Non-pigmented ciliary epithelial cell (primary cell): ENCODE measurements at places on chromosomes 2 and 18.

DNA sequence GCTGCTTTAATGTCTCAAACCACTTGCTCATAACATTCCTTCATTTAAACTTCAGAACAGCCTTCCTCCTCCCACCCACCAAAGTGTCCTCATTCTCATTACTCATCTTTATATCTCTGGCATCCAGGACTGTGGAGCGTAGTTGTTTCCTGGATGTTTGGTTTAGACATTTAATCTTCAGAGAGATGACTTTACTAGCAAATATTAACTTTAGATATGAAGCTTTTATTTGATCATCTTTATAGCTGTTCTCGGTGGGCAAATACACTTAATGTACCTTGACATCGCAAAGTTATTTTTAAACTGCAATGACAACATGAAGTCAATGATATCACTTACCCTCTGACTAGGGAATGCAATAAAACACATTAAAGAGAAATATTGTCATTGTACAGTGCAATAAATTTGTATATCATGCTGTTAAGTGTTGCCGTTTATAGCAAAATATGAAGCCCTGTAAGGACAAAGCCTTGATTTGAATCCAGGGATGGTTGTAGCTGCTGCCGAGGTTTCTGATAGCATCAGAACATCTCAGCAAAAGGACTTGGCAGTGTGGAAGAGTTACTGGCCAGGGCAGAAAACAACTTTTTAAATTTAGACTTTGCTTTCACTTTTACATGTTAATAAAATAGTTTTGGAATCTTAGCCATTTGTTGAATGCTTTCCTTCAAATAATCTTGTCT is 4.6 kb upstream of the LAMA3 start:
- DNase-seq = peak; percentile 40

DNA sequence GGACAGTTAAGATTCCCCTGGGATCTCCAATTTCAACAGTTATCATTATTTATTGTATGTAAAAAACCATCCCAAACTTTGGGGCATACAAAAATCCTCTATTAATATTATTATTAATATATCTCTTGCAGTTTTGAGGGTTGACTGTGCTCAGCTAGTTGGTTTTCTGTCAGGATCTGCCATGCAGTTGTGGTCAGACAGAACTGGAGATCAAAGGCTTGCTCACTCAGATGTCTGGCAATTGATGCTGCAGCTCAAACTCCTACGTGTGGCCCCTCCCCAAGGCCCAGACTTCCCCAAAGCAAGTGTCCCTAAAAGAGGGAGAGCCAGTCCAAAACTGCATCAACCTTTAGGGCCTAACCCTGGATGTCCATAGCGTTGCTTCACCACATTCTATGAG is 204.7 kb downstream of the TTC32 start:
- DNase-seq = no peak

DNA sequence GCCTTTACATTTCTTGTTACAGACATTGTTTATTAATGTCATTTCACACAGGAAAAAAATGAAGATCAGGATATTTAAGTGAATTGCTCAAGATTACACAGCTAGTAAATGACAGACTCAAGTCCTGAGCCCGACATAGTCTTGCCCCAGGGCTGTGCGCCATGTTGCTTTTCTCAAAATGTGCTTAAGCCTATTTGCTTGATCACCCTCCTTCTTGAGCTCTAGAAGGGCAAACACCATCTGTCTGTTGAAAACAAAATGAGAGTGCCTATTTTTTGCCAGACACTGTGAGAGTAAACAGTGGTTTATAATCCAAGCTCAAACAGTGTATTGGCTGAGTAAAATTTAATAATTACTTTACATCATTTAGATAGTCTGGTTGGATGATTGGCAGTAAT is 34.8 kb upstream of the HNMT start:
- DNase-seq = no peak

DNA sequence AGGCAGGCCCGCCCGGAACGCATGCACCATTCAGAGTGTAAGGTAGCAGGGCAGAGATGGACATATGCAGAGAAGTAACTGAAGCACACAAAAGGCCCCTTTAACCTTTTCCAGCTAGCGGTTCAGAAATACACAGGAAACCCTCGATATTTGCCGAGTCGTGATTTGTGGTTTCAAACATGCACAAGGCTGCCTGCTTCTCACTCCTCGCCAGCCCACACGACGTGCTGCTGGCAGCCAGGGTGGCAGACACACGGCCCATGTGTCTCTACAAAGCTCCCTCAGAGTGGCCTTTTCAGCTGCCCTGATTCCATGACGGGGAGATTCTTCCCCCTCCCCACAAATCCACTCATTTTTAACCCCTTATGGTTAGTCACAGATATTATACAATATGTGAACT is 23.6 kb downstream of the ZBTB7C start:
- no peak for DNase-seq

- DNase-seq = no peak
These were observed 51.5 kb upstream of the RNU4ATAC start for GRCh38 chr2:121478996-121479745.

- DNase-seq = no peak
These were observed 111.6 kb downstream of the TACR1 start for GRCh38 chr2:75087736-75088135.

- no peak for DNase-seq
These were observed 138.7 kb downstream of the LDLRAD4 start for GRCh38 chr18:13357289-13357688.

DNA sequence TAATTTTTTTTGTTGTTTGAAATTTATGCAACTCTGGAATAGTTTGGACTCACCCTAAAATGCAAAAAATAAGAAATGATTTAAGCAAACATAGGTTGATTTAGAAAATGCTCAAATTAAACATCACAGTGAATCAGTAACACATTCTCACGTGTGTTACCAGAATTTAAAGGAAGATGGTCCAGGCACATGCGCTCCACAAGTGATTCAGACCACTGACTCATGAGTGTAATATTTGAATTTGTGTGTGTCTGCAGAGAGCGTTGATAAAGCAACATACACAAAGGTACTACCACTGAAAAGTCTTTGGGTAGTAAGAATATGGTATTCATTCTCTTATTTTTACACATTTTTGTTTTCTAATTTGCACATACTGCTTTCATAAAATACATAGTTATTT is 7.9 kb downstream of the SS18 start:
- no peak for DNase-seq

DNA sequence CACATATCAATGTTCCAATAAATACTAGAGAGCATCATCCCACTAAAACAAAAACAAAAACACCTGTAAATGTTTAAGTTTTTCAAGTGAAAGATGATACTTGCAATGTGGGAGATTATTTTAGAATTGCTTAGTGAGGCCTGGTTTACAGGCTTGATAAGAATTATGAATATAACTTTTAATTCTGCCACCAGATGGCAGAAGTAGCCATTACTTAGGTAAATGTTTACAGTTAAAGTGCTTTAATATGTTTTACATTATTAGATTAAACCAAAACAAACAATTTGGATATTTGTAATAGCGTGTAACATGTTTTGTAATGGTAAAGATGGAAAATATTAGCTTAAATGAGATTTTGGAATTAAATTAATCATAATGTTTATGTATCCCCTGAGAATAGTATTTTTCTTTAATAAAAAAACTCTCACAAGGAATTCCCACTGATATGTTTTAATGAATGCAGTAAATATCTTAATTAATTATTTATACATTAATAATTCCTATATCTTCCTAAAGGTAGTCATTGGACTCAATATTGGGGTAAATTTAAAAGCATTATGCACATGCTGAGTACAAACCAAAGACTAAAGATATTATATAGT is 522.0 kb downstream of the SPAG16 start:
- no peak for DNase-seq

- peak; percentile 96 for DNase-seq
These were observed 518.3 kb downstream of the XIRP2 start for GRCh38 chr2:167406558-167406957.

- peak; percentile 87 for DNase-seq
These were observed 184.0 kb upstream of the PID1 start for GRCh38 chr2:229454934-229455631.

DNA sequence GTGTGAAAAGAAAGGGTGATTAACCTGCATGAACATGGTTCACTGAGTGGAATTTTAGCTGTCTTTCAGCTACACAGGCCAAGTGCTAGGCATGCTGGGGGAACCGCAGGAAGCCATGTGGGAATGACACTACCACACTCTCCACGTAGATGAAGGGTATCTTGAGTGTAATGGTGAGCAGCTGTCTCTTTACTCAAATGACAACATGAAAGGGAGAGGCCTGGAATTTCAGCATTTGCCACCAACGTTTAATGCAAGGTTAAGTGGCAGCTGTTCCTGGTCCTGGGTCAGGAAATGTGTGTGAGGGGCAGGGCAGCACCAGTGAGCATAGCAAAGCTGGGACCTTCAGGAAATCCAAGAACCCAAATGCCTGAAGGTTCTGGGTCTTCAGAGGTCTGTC is 588.4 kb downstream of the SLC4A3 start:
- DNase-seq = no peak

- DNase-seq = no peak
These were observed 23.3 kb upstream of the SIX3 start for GRCh38 chr2:44918095-44918775.

GRCh38 chr2:134320930-134321329 is 67.1 kb downstream of the MGAT5 start:
- DNase-seq = no peak

GRCh38 chr2:29749843-29750242 is 171.5 kb downstream of the ALK start:
- DNase-seq = no peak

- DNase-seq = no peak
These were observed 41.6 kb downstream of the SLC25A12 start for GRCh38 chr2:171852366-171852888.
